LoVo (cell line): ENCODE measurements at places on chromosomes 5 and 9.
A peak's percentile ranks its signal among the peaks of the same experiment; 100 is the strongest.

DNA sequence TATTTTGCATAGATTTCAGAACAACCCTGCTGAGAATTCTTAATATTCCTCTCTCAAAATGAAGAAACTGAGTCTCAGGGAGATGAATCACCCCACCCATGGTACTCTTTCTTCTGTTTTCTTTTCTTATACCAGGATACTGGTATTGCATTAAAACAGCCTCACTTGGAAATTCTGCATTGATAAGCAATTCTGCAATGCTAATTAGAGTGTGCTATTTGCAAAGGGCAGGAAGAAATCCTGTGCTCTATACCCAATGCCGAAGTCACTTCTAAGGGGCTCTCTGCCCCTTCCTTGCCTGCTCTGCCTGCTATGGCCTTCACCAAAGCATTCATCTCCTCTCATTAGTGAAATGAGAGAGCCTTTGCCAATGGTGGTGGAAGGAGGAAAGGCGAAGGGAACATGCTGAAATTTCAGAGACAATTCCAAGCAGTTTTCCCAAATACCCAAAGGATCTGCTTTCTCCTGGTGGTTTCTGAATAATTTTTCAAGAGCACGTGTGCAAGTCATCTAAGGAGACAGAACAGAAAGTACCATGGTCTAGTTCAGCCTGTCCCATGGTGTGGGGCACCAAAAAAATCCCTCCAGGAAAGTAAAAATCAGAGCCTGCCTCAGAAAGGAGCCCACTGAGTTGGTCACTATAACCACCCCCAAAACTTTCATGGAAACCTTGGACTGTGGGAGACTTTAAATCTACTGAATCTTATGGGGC, 156.5 kb downstream of the PAPPA start:
- DNase-seq, result no peak

- no peak for DNase-seq
Measured at GRCh38 chr9:112700085-112700484, 17.8 kb downstream of the INIP start.

DNA sequence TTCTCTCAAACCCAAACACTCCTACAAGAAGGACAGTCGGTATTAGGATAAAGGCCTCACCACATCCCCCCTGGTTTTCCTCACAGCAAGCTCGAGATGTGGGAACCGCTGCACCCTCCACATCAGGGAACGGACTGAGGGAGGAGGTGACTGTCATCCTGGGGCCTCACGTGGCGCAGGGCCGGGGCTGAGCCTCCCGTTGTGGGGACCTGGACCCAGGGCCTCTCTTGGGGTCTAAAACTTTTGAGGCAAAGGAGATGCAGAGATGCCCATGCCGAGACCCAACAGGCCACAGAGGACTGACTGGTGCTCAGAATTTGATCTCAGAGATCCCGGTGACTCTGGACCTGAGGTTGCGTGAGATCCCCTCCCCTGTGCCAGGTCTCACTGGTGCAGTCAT, 72.7 kb downstream of the MRPL36 start:
- DNase-seq, result no peak

DNA sequence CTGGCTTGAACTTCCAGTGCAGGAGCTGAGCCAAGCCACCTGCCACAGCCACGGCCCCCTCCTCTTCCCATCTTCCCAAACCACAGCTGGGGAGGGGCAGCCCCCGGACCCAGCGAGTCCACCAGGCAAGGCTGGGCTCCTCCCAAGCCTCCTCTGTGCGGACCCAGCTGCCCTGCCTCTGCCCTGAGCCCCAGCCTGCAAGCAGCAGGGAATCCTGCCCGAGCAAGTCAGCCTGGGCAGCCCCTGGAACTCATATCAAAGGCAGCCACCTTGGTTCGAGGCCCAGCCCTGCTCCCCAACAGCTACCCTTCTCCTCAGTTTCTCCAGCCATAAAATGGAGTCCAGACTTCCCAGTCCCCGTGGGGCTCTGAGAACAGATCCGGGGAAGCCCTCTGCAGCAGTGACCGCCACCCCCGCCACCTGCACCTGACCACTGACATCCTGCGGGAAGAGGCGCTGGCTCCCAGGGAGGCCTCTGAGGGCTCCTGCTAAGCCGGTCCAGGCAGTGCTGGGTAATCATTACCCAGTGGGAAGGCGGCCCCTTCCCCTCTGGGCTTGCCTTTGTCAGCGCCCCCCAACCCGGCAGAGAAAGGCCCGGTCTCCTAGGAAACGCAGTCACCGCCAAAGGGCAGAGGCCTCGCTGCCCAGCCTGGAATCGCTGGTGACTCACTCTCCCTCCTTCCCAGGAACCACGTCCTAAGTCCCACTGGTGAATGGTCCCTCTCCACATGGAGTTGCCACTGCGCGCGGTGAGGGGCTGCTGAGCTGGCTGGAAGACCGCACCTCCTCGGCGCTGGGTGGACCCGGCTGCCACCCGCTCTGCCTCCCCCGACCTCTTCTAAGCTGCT, 1.5 kb downstream of the VAV2 start:
- DNase-seq, result peak; percentile 74

GRCh38 chr9:99819856-99820684, 1.6 kb upstream of the NR4A3 start:
- DNase-seq, result peak; percentile 92
